ENCODE measurements at places on chromosomes 16 and 17.
A peak's percentile ranks its signal among the peaks of the same experiment; 100 is the strongest.

- peak; percentile 84 for DNase-seq
Measured at GRCh38 chr17:29138184-29138955, 41.8 kb downstream of the MYO18A start.

GRCh38 chr16:80570106-80570478 is 29.3 kb downstream of the DYNLRB2 start:
- no peak for DNase-seq

- no peak for DNase-seq
Measured at GRCh38 chr17:73378974-73379470, 67.2 kb upstream of the CDC42EP4 start.

- peak; percentile 62 for DNase-seq
Measured at GRCh38 chr17:74008196-74008595, 195.3 kb upstream of the RPL38 start.

DNA sequence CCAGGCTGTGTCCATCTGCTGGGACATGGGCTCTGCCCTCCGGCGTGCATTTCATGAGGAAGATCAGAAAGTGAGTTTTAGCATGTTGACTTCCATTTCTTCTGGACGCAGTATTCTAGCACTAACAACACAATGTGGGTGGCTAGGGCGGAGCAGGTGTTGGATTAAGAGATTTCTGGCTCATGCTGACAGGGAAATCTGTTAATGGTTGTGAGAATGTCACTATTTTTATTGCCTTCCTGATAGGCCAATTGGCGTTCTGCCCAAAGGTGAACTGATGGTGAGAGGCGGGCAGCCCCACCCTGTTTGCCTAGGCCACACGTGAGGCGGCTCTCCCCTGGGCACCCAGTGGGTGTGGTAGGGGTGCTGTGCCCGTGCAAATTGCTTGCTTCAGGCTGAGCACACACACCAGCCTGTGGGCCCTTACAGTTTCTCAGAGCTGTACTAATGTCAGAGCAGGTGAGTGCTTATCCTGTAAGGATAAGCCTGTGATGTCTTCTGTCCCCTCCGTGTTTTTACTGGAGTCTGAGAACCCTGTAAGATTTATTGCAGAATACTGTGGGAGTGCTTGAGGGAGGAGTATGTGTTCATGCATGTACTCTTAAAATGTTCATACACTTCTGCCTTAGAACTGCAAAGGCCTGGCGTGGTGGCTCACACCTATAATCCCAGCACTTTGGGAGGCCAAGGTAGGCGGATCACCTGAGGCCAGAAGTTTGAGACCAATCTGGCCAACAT is 30.9 kb downstream of the PGS1 start:
- DNase-seq = no peak

DNA sequence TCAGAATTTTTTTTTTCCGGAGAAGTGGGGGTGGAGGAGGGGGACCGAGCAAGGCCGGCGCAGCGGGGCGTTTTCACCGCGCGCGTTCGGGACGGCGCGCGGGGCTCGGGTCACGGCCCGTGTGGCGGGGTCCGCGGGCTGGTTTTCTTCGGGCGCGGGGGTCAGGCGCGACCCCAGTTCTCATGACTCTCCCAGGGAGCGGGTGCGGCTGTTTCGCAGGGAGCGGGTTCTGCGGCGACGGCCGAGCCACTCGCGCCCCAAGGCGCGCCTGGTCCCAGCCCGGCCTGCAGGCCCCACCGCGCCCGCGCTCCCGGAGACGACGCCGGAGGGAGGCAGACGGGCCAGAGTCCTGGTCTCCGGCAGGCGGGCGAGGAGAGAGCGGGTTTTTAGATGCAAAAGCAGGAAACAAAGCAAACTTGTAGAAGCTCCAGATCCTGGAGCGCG is 1.0 kb downstream of the BAHCC1 start:
- DNase-seq = no peak

DNA sequence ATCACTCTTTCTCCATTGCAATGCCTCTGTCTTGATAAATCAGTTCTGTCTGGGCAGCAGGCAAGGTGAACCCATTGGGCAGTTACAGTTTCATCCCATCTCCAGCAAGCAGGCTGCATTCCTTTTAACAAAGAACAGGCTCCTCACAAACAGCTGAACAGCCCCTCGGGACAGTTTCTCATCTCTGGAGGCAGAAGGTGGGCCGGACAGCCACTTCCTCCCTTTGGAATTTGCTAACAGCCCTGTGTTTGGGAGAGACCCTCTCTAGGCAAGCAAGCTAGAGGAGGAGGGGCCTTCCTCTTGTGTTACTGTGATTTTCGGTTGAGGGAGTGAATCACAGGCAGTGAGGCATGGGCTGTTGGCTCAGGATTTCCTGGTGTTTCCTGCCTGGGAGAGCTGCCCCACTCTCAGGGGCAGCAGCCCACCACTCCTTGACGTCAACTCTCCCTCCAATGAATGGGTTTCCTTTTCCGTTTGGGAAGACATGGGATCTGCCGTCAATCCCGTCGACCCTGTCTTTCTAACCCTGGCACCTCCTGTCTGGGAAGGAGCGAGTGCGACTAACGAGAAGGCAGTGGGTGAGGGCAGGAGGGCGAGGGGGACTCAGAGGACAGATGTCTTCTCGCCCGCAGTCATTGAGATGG is 3.7 kb upstream of the PGS1 start:
- no peak for DNase-seq

- peak; percentile 29 for DNase-seq
Measured at GRCh38 chr17:57379237-57379894, 123.0 kb downstream of the MSI2 start.

DNA sequence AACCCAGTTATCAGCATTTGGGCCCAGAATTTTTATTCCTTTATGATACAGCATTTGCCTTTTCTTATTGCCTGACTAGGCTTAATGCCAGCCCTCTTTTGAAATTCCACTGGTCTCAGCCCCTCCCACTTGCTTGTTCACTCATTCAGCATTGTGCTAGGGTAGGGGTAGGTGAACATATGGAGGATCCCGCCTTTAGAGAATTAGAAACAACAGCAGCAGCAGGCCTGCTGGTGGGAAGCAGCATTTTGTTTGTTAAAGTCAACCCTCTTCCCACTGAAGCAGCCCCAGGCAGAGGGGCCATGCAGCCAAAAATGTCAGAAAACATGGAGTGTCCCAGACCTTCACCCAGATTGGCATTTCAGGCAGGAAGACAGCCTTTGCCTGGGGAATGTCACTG is 1355.2 kb downstream of the CDH8 start:
- no peak for DNase-seq

DNA sequence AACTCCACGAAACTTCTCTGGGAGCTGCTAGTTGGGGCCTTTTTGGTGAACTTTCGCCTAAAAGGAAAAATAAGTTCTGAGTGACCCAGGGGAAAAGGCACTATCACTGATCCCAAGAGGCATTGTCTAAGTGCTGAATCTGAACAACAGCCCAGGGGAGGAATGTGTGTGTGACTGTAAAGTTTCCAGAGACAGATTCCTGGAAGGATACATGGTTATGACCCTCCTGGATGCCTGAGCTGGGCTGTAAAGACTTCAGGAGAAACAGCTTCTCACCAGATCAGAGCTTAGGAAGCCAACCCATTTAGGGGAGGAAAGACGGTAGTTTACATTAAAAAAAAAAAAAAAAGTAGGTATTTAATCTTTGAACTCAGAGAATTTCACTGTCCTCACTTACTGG is 20.2 kb downstream of the HIGD1B start:
- no peak for DNase-seq

- DNase-seq = no peak
Measured at GRCh38 chr17:40176754-40177110, 538 bp upstream of the RAPGEFL1 start.

- DNase-seq = no peak
Measured at GRCh38 chr17:35605678-35606077, 18.6 kb downstream of the AP2B1 start.

- DNase-seq = no peak
Measured at GRCh38 chr16:88069397-88070168, 118.3 kb downstream of the BANP start.

DNA sequence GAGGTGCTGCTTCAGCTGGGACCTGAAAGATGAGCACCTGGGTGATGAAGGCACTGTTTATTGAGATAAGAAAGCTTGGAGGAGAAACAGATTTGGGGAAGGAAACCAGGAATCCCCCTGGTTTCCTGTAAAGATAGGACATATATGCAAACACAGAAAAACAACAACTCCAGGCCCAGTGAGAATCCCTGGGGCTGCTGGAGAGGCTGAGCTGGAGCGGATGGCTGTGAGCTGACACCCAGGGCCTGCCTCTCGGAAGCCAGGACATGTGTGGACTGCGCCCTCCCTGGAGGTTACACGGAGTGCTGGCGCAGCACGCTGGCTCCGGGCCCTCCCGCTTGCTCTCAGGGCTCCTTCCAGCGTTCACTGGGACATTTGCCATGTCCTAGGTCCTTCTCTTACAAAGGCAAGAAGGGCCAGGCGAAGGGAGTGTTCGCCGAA is 57.5 kb downstream of the CYB5B start:
- DNase-seq = no peak

DNA sequence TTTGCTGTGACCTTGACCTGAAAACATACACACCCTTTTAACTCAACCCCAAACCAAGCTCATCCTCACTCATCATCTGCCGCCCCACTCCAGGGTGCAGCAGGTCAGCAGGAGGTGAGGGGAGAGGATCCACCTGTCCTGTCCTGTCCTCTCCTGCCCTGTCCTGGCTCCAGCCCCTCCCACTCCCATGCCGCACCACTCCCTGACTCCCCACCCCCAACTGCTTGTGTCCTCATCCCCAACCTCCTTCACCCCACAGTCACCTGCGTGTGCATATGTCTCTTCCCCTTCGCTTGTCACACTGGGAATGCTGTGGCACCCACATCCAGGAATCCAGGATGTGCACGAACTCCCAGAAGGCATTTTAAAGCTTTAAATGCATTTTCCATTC is 15.6 kb downstream of the NGFR start:
- no peak for DNase-seq

GRCh38 chr16:29916979-29917378 is 9.0 kb downstream of the KCTD13 start:
- DNase-seq = no peak

DNA sequence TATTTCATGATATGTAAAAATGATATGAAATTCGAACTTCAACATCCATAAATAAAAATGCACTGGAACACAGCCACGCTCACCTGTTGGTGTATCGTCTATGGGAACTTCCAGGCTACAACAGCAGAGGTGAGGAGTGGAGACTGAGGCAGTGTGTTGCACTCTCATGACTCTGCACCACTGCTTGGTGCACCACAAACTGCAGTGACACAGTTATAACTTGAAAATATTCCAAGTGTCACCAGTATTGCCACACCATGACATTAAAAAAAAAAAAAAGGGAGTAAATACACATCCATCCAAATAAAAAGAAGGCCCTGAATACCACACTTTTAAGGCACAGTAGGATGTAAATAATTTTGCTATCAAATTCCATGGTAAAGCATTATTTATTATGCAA is 34.4 kb downstream of the GNA13 start:
- DNase-seq = no peak
